ENCODE measurements at places on chromosomes 12 and 14. TPM values are rescaled to one million over a fixed set of nuclear protein-coding genes. Genes with fewer than 3 reads are reported as not detected.

- H3K4me1 ChIP-seq, result peaks cover 29% of the 10 kb centered on the region
- peak overlapping the region; percentile 38 for H3K4me3 ChIP-seq
- peak; percentile 90 for DNase-seq
- no peaks in the 10 kb centered on the region for H3K27me3 ChIP-seq
- peak overlapping the region; percentile 98 for H3K27ac ChIP-seq
These were observed 43.4 kb upstream of the CFAP54 start for GRCh38 chr12:96445691-96446583.

DNA sequence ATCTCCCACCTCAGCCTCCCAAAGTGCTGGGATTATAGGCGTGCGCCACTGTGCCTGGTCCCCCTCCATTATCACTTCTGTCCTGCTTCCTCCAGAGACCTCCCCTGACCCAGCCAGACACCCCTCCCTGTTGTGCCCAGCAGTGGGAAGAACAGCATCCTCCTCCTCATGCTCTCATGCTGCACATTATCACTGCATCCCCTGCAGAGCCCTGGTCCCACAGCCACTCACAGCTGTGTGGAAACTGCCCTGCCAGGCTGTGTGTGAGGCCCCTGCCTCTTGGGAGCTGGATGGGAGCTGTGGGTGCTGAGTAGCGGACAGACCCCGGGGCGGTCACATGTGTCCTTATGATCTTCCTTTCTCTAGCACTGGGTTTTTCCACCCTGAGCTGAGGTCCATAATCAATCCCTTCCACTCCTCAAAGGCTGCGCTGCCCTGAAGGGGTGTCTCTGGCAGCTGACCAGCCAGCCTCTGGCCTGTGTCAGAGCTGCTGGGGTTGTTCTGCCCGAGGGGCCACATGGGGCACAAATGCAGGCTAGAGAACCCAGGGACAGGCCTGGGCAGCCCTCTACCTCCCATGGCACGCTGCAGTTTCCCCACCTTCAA is 9.2 kb downstream of the HIP1R start:
- H3K4me3 ChIP-seq, result no peak overlapping the region
- H3K27me3 ChIP-seq, result no peaks in the 10 kb centered on the region
- H3K4me1 ChIP-seq, result peaks cover 9% of the 10 kb centered on the region
- peak; percentile 73 for DNase-seq

DNA sequence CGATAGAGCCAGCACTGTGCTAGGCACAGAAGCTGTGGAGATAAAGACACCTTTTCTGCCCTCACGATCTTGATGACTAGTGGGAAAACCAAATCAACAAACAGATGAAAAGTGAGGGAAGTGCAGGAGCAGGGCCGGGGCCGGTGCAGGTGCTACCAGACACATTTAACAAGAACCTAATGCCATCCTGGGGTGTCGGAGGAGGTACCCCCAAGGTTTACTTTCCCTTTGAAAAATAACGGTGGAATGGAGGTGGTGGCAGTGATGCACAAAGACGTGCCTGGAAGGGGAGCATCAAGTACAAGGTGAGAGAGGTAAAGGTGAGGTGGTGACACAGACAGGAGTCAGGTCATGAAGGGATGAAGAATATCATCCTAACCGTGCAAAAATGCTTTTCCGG is 22.1 kb downstream of the SLC6A13 start:
- H3K36me3 ChIP-seq, result no peaks in the 10 kb centered on the region
- no peak overlapping the region for H3K4me3 ChIP-seq
- H3K27ac ChIP-seq, result no peak overlapping the region
- no peak for DNase-seq
- H3K4me1 ChIP-seq, result no peaks in the 10 kb centered on the region
- peaks cover 8% of the 10 kb centered on the region for H3K27me3 ChIP-seq

DNA sequence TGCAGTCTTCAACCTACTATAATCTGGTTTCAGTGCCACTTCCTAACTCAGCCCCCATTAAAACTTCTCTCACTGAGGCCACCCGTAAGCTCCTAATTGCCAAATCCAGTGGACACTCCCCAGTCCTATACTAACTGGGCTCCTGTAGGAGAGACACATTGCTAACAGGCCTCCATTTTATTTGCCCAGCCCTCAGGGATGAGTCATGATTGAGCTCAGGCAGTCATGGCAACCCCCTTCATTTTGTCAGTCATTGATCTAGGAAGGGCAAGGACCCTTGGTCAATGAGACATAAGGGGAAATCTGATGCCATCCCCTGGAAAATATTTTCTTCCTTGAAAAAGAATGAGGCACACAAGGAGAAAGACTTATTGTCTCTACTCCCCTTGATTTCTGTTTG is 70.1 kb upstream of the HIF1A start:
- DNase-seq, result no peak
- H3K36me3 ChIP-seq, result no peaks in the 10 kb centered on the region
- H3K4me3 ChIP-seq, result no peak overlapping the region
- no peak overlapping the region for H3K27ac ChIP-seq
- H3K27me3 ChIP-seq, result no peaks in the 10 kb centered on the region

DNA sequence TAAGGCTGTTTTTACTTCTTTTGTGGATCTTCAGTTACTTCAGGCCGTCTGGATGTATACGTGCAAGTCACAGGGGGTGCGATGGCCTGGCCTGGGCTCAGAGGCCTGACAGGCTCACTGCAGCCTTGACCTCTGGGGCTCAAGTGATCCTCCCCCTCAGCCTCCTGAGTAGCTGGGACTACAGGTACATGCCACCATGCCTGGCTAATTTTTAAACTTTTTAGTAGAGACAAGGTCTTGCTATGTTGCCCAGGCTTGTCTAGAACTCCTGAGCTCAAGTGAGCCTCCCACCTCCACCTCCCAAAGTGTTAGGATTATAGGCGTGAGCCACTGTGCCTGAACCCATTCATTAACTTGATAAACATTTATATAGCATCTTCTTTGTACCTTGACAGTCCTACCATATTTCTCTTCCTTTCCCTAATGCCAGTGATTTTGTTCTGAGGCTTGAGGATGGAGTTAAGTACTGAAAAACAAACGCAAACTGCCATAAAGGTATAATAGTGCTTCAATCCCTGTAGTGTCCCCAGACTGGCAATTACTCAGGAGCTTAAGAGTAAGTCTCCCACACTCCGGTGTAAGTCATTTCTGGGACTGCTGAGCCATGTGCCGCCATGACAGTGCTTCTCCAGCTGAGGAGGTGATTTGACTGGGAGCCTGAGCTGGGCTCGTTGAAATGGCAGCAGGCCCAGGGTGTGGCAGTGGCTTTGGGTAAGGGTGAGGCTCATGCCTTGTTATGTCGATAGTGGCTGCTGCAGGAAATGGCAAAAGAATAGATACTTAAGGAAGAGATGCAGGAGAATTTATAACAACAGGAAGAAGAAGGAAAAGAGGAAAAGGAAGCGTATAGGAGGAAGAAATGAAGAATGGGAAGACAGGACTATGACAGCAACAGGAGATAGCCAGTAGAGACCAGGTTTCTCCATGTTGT is 43.7 kb upstream of the HECTD1 start:
- no peak for DNase-seq
- no peaks in the 10 kb centered on the region for H3K4me1 ChIP-seq
- no peak overlapping the region for H3K4me3 ChIP-seq
- no peaks in the 10 kb centered on the region for H3K36me3 ChIP-seq

DNA sequence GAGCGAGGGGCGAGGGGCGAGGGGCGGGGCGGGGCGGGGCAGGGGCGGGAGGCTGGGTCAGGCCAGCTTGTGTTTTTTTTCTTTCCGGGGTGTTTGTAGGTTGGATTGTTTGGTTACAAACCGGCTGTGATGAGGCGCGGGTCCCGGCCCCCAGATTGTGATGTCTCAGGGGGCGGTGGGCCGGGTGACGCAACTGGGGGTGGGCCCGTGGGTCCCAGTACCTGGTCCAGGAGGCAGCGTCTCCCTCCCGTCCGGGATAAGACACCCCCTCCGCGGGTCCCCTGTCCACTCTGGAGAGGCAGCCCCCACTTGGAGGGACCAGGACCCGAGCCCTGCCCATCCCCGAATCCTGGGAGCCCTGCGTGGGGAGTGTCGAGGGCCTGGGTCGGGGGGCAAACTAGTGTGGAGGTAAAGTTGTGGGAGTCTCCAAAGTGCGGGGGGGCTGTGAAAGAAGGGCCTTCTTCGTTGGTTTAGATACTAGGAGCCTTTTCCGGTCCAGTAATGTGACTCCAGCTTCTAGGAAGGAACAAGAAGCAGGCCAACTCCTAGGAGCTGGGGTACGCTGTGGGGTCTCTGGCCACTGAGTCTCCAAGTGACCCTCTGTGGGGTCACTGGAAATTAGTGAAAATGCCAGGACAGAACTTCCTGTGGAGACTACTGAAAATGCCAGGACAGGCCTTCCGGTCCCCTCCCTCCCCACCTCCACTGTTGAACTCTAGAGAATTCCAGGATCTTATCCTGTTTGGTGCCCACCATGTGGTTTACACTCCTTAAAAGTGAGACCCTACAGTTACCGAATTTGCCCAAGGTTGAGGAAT is 579 bp upstream of the CLMN start:
- no peaks in the 10 kb centered on the region for H3K4me1 ChIP-seq
- no peak overlapping the region for H3K4me3 ChIP-seq
- no peaks in the 10 kb centered on the region for H3K36me3 ChIP-seq

DNA sequence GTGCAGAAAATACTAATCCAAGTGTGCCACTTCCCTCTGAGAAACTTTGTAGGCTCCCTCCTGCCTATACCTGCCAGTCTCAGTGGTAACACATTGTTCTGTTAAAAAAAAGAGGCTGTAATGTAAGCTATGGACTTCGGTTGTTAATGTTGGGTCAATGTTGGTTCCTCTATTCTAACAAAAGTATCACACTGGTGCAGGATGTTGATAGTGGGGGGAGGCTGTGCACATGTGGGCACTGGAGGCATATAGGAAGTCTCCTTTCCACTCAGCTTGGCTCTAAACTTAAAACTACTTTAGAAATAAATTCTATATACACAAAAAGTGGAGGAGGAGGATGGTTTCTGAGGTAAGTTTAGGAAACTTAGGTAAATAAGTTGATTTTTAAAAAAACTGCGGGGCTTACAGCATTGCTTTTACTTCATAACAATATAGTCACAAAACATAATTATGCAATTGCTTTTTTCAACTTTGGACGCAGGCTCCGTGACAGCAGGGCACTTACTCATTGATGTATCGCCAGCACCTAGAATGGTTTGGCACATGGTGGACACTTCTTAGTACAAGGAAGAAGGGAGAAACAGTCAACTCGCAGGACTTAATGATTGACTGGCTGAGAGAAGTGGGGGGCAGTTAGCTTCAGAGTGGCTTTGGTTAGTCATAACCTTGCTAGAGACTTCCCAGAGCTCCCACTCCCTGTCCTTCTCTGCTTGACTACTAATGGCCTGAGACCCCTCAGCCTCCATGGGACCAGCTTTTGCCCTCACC is 7.9 kb upstream of the NYNRIN start:
- no peak overlapping the region for H3K27ac ChIP-seq
- no peak for DNase-seq
- no peak overlapping the region for H3K4me3 ChIP-seq

DNA sequence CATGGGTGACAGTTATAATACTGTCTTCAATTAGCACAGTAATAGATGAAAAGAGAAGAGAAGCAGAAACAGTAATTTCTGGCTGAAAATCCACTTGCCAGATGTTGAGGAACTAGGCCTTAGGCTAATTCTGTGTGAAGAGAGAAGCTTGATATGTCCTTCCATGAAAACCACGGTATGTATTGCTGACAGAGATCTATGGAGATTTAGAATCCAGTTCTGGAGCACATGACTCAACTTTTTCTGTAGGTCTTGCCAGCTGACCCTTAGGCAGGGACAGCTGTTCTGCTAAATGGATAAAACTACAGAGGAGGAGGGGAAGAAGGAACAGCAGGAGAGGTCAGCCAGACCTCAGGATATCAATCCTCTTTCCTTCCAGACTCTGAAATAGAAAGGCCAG is 211.5 kb downstream of the PRKD1 start:
- no peak for DNase-seq
- peaks cover 8% of the 10 kb centered on the region for H3K4me1 ChIP-seq
- no peak overlapping the region for H3K27ac ChIP-seq
- H3K36me3 ChIP-seq, result no peaks in the 10 kb centered on the region
- no peak overlapping the region for H3K4me3 ChIP-seq
- H3K27me3 ChIP-seq, result no peaks in the 10 kb centered on the region

GRCh38 chr14:50573862-50574261 is 13.9 kb downstream of the ATL1 start:
- H3K36me3 ChIP-seq, result no peaks in the 10 kb centered on the region
- no peaks in the 10 kb centered on the region for H3K4me1 ChIP-seq
- H3K4me3 ChIP-seq, result no peak overlapping the region
- H3K27me3 ChIP-seq, result no peaks in the 10 kb centered on the region
- no peak overlapping the region for H3K27ac ChIP-seq
- no peak for DNase-seq

DNA sequence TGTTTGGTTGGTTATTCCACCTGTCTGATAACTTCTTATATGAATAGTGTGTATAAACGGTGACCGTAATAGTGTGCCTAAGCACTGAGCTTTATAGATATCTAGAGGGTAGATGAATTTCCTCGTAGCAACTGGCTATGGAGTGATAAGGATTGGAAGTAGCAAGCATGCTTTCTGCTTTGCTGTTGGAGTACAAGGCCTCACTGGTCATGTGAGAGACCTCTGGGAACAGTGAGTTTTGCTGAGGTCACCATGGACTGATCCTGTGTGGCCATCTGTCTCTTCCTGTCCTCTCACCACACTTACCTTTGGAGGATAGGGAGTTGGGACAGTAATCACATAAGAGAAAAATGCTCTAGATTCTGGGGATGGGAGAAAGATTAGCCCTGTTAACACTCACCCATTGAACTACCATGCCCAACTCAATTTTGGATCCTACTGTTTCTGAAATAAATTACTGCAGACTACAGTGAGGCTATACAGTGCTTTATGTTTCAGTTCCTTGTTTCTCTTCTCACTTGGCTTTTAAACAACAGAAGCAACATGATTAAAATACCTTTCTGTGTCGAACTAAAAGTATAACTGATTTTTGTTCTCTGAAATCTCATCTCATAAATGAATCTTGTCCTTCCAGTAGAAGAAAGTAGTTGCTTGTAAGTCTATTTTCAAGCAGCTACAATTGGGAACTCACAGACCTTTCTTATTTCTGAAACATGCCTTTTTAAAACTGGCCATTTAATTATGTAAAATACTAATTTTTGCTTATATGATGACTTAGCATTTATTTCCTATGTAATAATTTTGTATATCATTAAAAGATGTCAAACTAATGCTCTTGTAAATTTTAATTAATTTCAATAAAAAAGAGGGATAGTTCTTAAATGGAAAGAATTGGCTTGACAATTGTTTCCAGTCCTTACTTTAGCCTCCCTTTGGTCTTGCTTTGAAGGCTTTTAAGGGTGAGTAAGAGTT is 8.3 kb downstream of the TMX1 start:
- H3K4me3 ChIP-seq, result no peak overlapping the region
- H3K27ac ChIP-seq, result no peak overlapping the region
- no peaks in the 10 kb centered on the region for H3K27me3 ChIP-seq
- peaks cover under 1% of the 10 kb centered on the region for H3K4me1 ChIP-seq
- DNase-seq, result peak; percentile 15
- H3K36me3 ChIP-seq, result peaks cover 34% of the 10 kb centered on the region

VAMP1 gene
- 6.5 TPM for total RNA-seq

FAM181A gene
- not detected for total RNA-seq

SLC35E3 gene
- total RNA-seq, result 5.8 TPM

KDM2B gene
- 29.8 TPM for total RNA-seq

NAV3 gene
- total RNA-seq, result 107 TPM

PIWIL1 gene
- not detected for total RNA-seq

C1QL4 gene
- total RNA-seq, result 0.36 TPM

KCNC2 gene
- total RNA-seq, result not detected

TAS2R7 gene
- total RNA-seq, result not detected
